NCI-H1105 treated with DMSO at 0.1 percent for 48 hours (cell line): ENCODE measurements at places on chromosomes 12 and 14.

DNA sequence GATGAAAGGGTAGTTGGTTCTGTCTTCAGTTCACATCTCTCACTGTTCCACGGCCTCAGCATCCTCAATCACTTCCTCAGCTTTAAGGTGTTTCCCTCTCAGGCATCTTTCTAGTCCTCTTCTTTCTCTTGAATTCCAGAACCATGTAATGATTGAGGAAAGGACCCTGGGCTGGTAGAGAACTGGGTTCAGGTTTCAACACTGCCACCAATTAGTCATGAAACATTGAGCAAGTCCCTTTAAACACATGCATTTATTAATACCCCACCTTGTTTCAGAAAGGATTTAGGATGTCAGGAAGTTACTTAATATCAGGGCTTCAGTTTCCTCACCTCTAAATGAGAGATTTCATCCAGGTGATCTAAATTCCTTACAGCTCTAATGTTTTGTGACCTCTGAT is 7.2 kb downstream of the DMAC2L start:
- no peak for DNase-seq

DNA sequence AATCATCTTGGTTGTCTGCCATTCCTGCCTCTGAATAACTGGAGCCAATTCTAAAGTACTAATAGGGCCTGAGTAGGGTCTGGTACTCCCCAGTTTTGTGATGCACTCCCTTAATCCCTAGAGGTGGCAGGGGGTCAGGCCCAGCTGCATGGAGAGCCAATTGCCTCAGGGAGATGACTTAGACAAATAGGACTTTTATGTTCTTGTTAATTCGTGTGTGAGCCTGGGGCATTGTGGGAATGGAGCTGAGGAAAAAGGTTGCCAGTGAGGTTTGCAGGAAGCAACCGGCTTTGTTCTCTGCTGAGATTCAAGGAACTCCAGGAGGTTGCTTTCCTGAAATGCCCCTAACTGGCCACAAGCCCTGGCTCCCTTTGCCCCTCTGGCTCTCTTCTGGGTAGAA is 6.8 kb upstream of the DCD start:
- no peak for DNase-seq

DNA sequence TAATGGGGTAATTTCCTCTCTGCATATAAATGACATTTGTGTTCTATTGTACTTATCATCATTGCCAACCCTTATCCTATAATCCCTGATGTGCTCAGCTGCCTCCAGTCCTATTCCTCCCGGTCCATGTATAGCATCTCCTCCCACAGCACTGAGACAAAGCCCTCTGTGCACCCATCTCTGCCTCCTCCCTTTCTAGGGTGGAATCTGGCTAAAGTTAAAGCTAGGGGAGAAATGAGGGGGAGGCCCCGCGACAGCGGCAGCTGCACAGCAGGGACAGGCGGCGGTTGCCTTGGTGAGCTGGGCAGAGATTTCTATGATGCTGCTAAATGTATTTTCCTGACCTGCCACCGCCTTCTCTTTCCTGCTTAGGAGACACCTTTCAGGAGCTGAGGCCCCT is 12.8 kb upstream of the ZDHHC22 start:
- peak; percentile 16 for DNase-seq

DNA sequence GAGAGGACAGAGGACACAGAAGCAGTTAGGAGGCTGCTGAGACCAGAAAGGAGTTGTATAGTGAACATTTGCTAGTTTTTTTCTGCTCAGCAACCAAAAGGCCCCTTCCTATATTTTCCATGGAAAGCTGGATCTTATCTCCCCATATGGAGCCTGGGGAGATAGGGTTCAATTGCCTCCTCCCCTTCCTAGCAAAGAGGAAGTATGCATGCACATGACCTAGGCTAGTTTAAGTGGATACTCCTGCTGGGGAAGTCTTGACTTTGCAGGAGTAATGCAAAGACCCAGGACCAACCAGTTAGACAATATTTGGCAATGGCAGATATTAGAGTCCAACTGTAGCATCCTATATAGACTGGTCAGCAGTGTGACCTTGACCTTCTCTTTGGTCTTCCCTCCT is 15.1 kb downstream of the CHD8 start:
- DNase-seq, result no peak

- DNase-seq, result no peak
Measured at GRCh38 chr12:124928095-124928911, 13.9 kb upstream of the UBC start.

- no peak for DNase-seq
Measured at GRCh38 chr12:93440043-93440835, 1.5 kb downstream of the UBE2N start.

DNA sequence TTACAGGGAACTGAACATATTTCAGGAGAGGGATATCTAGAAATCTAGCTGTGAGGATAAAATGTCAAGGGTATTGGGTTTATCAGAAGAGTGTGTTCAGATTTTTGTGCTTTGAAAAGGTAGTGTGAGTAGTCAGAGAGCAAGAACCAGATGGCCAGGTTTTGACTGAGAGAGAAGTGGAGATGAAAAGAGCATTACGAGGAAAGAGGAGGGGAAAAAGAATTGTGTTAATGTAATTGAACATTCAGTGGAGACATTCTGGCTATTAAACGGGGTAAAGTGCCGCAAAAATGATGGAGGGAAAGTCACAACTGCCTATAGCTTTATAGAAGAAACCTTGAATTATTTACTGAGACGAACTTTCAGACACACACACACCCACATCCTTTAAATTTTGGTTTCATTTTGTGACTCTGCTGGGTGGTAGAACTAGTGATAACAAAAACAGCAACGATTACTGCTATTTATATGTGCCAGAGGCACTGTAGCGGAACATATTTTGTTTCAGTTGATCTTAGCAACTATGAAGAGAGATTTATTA is 213.6 kb downstream of the ERC1 start:
- no peak for DNase-seq

DNA sequence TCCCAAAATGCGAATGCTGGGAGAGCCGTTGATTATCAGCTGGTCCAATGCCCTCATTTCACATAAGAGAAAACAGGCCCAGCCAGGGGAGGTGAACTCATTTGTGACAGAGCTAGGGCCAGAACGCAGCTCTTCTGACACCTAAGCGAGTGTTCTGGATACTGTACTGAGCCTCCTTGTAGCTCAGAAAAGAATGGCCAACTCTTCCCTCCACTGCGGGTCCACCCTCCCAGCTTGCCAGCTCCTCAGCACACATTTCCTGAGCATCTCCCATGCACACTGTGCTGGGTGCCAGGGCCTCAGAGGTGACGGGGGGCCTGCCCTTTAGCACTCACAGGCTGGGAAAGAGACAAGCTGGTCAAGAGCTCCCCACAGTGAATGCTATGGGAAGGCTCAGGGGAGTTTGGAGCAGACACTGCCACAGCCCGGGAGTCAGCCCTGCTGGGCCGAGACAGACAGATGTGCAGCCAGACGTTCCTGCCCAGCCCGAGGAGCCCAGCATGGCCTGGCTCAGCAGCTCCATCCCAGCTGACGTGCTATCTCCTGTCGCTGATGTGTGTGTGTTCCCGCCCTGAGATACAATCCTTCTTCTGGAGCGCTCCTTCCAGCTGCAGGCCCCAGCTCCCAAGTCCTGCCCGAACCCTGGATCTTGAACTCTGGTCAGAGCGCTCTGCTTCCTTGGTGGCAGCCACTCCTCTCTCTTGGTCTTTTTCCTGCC is 3.5 kb downstream of the CMTM5 start:
- no peak for DNase-seq

DNA sequence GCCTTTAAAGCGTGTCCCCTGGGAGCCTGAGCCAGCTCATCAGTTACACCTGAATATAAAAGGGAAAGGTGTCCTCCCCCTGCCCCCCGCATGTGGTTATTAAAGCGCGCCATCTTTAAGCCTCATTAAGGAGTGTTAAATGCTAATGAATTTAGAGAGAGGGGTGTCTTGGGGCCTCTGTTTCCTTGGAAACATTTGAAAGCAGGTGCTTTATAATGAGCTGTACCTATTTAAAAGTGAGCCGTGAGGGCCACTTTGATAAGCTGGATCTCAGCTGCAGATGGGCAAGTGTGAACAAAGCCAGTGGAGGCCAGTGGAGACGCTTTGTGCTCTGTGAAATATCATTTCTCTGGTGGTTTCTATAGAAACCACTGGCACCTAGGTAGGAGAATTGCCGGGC is 84.0 kb downstream of the BEGAIN start:
- DNase-seq, result peak; percentile 95

DNA sequence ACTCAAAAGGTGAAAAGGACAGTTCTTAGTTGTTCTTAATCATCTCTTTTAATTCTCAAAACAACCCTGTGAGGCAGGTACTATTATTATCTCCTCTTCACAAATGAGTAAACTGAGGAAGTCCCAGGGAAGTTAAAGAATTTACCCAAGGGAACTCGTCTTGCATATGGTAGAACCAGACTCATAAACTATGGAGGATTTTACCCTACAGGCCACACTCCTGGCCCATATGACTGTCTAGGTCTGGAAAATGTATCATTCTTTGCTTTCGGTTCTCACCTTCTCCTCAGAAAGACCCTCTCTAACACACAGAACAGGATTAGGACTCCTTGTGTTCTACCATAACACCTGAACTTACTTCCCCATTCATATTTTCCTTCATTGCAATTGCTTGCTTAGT is 18.9 kb downstream of the SOX5 start:
- DNase-seq, result no peak

DNA sequence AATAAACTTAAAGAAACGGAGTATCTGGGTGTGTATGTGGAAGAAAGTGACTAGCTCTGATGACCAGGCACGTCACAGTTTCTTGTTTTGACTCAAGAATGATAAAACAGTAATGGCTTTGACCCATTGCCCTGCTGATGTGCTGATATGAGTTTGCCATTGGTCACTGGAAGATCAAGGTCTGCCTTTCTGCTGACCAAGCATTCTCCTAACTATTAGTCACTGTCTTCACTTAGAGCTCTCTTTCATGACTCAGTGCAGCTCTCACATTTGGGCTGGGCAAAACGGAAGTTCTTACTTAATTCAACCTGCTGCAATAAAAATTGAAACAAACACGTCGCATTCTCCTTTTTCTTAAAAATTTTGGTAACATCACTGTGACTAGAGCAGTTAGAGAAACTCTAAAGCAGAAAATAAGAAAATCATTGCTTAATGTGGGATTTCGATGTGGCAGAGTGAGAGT is 366.7 kb downstream of the BTG1 start:
- DNase-seq, result no peak

DNA sequence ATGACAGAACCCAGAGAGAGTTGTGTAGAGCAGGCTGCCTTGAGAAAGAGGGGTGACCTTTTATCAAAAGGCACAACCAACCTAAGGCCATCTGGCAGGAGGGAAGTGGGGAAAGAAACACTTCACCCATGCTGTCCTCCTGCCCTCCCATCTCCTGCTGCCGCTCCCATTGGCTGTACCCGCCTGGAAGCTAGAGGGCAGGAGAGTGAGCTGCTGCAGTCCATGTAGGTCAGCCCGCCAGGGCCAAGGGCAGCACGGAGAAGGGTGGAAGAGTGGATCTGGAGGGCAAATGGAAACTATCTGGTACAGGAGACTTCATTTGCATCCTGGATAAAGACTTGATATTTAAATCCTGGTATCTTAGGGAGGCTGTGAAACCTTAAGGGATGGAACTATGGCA is 11.5 kb upstream of the CABP1 start:
- DNase-seq, result no peak

DNA sequence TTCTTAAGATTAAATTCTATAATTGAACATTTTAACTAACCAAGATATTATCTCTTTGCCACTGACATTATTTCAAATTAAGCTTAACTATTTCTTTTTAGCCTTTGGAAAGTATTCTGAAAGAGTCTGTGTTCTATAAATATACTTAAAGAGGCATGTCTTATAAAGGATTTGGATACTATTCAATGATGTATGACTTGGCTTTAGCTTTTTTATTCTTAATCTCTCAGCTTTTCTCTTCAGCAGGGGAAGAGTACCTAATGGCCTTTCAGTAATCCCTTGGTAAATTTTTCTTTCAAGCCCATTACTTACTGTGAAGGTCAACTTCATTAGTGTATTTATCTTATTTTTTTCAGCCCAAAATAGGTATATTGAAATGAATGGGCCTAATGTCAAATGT is 113.8 kb downstream of the LRRK2 start:
- no peak for DNase-seq

DNA sequence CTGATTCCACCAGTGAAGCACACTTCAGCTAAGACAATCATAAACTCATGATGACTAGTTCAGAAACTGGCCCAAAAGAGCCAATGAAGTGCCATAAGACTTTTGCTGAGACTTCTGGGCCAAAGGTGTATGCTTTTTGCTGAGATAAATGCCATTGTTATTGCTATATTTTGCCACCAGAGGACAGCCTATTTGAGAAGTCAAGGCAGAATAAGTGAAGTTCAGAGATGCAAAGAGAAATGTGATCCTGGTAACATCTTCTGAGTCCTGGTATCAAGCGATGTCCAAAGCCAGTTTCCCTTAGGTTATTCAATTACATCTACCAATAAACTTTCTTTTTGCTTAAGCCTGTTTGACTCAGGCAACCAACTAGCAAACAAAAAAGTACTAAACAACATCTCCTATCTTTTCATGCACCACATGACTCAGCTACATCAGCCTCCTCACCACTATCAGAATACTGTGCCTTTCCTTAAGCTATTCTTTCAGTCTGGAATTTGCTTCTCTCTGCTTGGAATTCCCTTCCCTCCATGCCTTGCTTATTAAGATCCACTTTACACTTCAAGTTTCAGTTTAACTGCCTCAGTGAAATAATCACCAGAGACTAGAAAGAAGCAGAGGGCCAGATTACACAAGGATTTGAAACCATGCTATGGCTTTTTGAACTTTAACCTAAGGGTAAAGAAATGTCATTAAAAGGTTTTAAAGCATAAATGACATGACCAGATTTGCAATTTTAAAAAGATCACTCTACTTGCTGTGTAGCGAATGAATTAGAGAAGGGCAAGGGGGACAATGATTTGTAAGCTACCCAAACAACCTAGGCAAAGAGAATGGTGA is 14.0 kb downstream of the CRY1 start:
- DNase-seq, result no peak
